ENCODE measurements at places on chromosomes 2 and 18. TPM values are rescaled to one million over a fixed set of nuclear protein-coding genes. Genes with fewer than 3 reads are reported as not detected.

Gene SLC4A5
- 6.2 TPM for total RNA-seq

Gene DSG4
- not detected for total RNA-seq

Gene ACMSD
- total RNA-seq, result not detected

Gene DGUOK
- 47.5 TPM for total RNA-seq

Gene ALPI
- total RNA-seq, result not detected

Gene FAM237A
- not detected for total RNA-seq

Gene FAM124B
- total RNA-seq, result 2.4 TPM

Gene MEP1B
- not detected for total RNA-seq

Gene CD8B
- total RNA-seq, result 1.9 TPM

Gene KIAA2012
- total RNA-seq, result not detected

Gene SMYD5
- 23.0 TPM for total RNA-seq

Gene TUBA4B
- total RNA-seq, result not detected

Gene NETO1
- 3.8 TPM for total RNA-seq

Gene FTCDNL1
- 1.7 TPM for total RNA-seq

Gene POTEF
- total RNA-seq, result 0.24 TPM

Gene PLGLB1
- 9.0 TPM for total RNA-seq

Gene SULT1C4
- total RNA-seq, result 4.2 TPM

Gene HOXD13
- not detected for total RNA-seq

Gene SYT4
- total RNA-seq, result not detected

Gene SLC23A3
- total RNA-seq, result 7.3 TPM

Gene TUBA3D
- not detected for total RNA-seq

Gene MAP2
- total RNA-seq, result 19.6 TPM

Gene PMAIP1
- total RNA-seq, result 1.3 TPM

Gene KIF1A
- total RNA-seq, result 0.72 TPM

Gene G6PC2
- 0.23 TPM for total RNA-seq

Gene STON1
- 27.5 TPM for total RNA-seq

Gene PRKAG3
- 0.19 TPM for total RNA-seq

Gene TNFRSF11A
- total RNA-seq, result 9.1 TPM

Gene GAREM2
- total RNA-seq, result 7.7 TPM

Gene FAM98A
- total RNA-seq, result 57.2 TPM

Gene AQP12A
- not detected for total RNA-seq

Gene RAB17
- total RNA-seq, result 3.7 TPM

Gene SERPINB3
- total RNA-seq, result not detected

Gene AGBL5
- total RNA-seq, result 15.0 TPM

Gene CAPN13
- not detected for total RNA-seq

Gene RPRM
- 0.23 TPM for total RNA-seq

Gene RTP5
- total RNA-seq, result not detected

Gene DCDC2C
- not detected for total RNA-seq

Gene CPS1
- 3.2 TPM for total RNA-seq

Gene SNORC
- 1.7 TPM for total RNA-seq

Gene TCF23
- 0.39 TPM for total RNA-seq

Gene MATN3
- total RNA-seq, result 1.8 TPM

Gene CETN1
- not detected for total RNA-seq

Data from aorta (tissue), 5 donors.